ENCODE measurements at places on chromosomes 7 and 10. TPM values are rescaled to one million over a fixed set of nuclear protein-coding genes. Genes with fewer than 3 reads are reported as not detected.

UCMA gene
- not detected for total RNA-seq

UCN3 gene
- total RNA-seq, result not detected

TFPI2 gene
- 57.5 TPM for total RNA-seq

INPP5A gene
- total RNA-seq, result 51.6 TPM

SLC26A3 gene
- total RNA-seq, result not detected

TLL2 gene
- total RNA-seq, result 1.5 TPM

AKR1C4 gene
- total RNA-seq, result not detected

EPO gene
- total RNA-seq, result not detected

TRIM74 gene
- not detected for total RNA-seq

KIFBP gene
- total RNA-seq, result 45.4 TPM

PROSER2 gene
- 7.4 TPM for total RNA-seq

SPDYE16 gene
- total RNA-seq, result 1.2 TPM

ZNF800 gene
- total RNA-seq, result 44.0 TPM

TEX36 gene
- not detected for total RNA-seq

MRC1 gene
- 9.5 TPM for total RNA-seq

MBL2 gene
- total RNA-seq, result not detected

ERVW-1 gene
- total RNA-seq, result not detected

DNAH11 gene
- 2.7 TPM for total RNA-seq

DEPP1 gene
- 40.9 TPM for total RNA-seq

ZNF679 gene
- total RNA-seq, result not detected

R3HCC1L gene
- 34.1 TPM for total RNA-seq

CPEB3 gene
- total RNA-seq, result 18.1 TPM

ABCB4 gene
- total RNA-seq, result 4.6 TPM

EBF3 gene
- total RNA-seq, result 28.6 TPM

POT1 gene
- total RNA-seq, result 74.9 TPM

GTF2IRD1 gene
- 42.5 TPM for total RNA-seq

OR2A7 gene
- 5.7 TPM for total RNA-seq

IGFBP3 gene
- 105 TPM for total RNA-seq
